ENCODE measurements at places on chromosomes 12 and 14.
A peak's percentile ranks its signal among the peaks of the same experiment; 100 is the strongest.

- DNase-seq, result no peak
These were observed 343.4 kb downstream of the ADAMTS20 start for GRCh38 chr12:43208627-43209026.

DNA sequence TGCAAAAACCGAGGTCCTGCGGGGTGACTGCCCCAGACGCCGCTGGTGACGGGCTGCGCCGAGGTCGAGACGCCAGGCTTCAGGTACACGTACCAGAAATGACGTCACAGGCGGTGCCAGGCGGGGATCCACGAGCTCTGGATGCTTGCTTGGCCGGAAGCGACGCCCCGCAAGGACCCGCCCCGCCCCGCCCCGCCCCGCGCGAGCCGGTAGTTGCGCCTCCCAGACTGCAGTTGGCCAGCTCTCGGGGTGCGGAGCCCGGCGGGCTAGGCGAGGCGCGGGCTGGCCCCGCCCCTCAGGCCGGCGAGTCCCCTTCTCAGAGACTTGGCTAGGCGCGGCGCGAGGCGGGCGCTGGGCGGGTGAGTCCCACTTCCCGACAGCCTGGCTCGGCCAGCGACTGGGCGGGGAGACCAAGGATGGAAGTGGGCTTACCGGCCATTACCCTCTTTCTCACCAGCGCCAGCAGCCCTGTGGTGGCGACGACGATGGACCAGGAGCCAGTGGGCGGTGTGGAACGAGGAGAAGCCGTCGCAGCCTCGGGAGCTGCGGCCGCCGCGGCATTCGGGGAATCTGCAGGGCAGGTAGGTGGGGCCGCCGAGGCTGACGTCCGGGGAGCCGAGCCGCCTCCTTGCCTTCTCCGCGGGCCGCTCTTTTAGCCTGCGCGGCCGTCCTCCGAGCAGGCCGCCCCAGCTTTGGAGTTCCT is at the start of gene FAM177A1:
Gene FAM177A1, plus strand, starts transcription at position 225 of the 703 bp plus-strand sequence. Its CDS starts 192 bp downstream, at position 417.
- peak; percentile 99 for DNase-seq

DNA sequence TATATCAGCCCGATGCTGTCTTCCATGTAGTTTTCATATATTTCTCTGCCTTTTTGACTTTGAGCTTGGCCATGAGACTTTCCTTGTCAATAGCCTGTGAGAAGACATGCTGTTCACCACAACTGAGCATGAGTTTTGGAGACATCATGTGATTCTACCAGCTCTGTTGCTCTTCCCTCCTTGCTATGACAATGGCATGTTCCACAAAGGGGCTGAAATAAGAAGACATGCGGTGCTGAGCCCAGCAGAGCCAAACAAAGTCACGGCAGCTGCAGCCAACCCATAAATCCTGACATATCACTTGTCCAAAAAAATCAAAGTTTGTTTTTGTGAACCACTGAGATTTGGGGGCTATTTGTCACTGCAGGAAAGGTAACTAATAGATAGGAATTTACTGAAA is 343.4 kb upstream of the KITLG start:
- DNase-seq, result no peak

- no peak for DNase-seq
These were observed 8.9 kb upstream of the CLEC6A start for GRCh38 chr12:8446642-8447547.

DNA sequence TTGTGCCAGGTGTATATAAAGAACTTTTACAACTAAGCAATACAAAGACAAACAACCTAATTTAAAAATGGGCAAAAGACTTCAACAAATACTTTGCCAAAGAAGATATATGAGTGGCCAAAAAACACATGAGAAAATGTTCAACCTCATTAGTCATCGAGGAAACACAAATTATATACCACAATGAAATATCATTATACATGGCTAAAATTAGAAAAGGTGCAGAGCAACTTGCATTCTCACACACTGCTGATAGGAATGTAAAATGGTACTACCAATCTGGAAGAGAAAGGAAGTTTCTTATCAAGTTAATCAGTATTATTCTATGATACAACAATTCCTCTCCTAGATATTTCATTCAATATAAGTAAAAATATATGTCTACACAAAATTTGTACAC is 131.6 kb upstream of the FRMD6 start:
- DNase-seq, result no peak

DNA sequence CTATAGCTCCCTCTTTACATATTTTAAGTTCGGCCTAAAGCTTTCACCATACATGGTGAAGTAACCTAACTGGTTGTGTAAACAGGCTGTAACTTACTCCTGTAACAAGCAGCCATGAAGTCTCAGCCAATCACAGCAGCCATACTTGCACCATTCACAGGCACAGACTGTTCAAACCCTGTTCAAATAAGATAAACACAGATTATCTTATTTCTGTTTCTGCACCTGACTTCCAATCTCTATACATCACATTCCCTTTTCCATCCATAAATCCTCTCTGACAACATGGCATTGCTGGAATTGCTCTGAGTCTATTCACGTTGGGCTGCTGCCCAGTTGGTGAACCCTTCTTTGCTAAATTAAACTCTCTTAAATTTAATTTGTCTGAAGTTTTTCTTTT is 34.5 kb upstream of the ARID2 start:
- no peak for DNase-seq

DNA sequence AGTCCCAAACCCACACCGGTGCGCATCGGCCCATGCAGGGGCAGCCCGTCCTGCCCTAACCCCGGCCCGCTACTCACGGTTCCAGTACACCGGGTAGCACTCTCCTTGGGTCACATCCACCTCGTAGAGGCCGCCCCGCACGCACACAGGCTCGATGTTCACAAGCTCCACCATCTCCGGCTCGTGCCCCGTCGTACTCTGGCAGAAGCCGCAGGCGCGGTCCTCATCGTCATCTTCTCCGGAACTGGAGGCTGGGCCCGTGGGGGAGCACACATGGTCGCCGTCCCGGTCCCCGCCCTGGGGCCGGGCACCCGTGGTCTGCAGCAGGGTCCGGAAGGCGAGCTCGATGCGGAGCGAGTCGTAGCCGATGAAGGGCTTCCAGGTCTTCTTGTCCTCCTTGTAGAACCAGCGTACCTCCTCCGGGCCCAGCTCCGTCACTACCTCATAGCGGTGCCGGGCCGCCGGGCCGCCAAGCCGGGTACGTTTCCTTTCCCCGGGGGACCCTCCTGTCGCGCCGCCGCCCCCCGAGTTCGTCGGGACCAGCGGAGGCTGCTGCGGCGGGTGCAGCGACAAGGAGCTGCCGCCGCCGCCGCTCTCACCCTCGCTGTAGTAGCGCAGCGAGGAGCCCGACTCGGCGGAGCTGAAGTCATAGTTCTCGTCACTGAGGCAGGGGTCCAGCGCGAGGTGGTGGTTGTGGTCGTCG is 788 bp downstream of the DDHD1 start:
- peak; percentile 56 for DNase-seq

DNA sequence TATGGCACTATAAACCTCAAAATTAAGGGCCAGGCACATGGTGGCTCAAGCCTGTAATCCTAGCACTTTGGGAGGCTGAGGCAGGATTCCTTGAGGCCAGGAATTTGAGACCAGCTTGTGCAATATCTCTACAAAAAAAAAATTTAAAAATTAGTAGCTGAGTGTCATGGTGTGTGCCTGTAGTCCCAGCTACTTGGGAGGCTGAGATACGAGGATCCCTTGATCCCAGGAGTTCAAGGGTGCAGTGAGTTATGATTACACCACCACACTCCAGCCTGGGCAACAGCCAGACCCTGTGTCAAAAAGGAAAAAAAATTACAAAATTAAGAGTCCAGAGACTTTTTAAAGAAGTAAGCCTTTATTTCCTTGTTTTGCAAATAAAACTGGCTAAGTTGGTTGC is 1.8 kb upstream of the GCN1 start:
- DNase-seq, result no peak

GRCh38 chr12:108777156-108777555 is 45.8 kb upstream of the CORO1C start:
- no peak for DNase-seq

DNA sequence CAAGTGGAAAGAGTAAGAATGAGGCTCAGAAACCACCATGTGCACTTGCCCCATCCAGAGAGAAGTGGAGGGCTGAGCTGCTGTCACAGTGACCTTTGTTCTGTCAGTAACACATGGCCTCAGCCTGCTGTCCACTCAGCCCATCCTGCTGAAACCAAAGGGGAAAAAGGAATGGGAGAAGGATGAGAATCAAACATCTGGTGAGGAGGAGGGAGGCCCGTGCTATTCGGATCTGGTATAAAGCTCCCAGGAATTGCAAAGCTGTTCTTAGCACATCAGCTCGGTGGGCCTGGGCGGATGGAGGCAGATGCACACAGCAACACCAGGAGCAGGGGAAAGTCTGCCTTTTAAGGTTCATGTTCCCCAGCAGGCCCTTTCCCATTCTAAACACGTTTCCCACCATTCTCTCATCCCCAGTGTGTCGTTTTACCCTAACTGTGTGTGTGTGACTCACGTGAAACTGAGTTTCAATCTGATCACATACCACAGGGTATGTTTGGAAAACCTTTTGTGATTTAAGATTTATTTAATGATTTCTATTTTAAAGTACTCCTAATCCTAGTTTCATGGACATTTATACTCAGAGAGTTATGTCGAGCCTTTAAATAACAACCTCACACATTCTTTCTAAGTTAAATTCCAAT is 36.8 kb downstream of the RTRAF start:
- DNase-seq, result no peak

GRCh38 chr12:27208414-27208750 is 35.7 kb upstream of the STK38L start:
- no peak for DNase-seq

- peak; percentile 51 for DNase-seq
These were observed 239.0 kb downstream of the SLC16A7 start for GRCh38 chr12:59834659-59835474.

GRCh38 chr14:49212721-49213120 is 373.5 kb downstream of the RPS29 start:
- peak; percentile 6 for DNase-seq

DNA sequence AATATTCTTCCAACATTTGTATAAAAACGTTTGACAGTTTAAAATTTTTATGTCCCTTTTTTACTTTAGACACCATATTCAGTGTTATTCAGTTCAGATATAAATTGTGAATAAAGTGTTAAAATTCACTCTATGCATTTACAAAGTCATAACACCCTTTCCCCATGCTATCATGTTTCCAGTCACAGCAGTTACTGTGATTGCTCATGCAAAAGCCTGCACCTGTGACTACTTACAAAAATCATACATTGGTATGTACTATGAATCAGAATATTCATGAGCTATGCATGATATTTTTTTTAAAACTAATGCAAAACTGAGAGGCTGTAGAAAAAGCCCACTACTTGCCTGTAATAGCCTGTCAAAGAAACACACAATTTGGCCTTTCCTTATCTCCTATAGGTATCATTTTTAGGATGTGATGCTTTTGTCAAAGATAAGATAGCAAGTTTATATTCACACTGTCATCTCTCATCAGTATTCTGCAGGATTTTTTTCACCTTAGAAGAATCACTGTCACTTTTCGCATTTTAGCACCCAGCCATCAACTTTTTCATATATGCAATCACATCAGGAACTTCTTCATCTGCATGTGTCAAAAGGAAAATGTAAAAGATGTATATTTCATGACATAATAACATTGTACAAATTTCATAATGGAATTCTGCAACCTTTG is 443.2 kb downstream of the C12orf50 start:
- DNase-seq, result no peak

GRCh38 chr14:104858811-104859426 is 6.1 kb upstream of the CEP170B start:
- no peak for DNase-seq

- no peak for DNase-seq
These were observed 120.7 kb upstream of the TMTC2 start for GRCh38 chr12:82565966-82566365.

- DNase-seq, result peak; percentile 34
These were observed 237.1 kb downstream of the MED13L start for GRCh38 chr12:116040402-116040801.

GRCh38 chr14:25140411-25140810 is 90.5 kb upstream of the STXBP6 start:
- DNase-seq, result no peak

- DNase-seq, result no peak
These were observed 421.9 kb downstream of the TMEM132D start for GRCh38 chr12:129481921-129482320.

GRCh38 chr12:6199531-6200255 is 507 bp upstream of the CD9 start:
- no peak for DNase-seq

DNA sequence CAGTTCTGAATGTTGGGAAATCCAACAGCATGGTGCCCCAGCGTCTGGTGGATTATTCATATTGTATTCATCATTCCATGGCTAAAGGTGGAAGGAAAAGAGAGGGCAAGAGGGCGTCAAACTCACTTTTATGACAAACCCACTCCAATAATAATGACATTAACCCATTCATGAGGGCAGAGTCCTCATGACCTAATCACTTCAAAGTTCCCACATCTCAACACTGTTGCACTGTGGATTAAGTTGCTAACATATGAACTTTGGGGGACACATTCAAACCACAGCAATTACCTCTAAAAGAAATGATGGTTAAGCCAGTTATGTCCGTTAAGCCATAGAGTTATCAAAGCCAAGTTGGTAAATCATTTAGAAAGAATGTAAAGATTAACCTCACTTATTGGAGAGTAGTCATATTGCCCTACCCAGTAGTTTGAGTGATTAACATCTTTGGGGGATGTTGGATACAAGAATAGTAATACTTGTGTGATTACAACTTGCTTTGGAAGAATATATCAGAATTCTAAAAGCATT is 212.4 kb upstream of the FLRT2 start:
- no peak for DNase-seq

- DNase-seq, result peak; percentile 87
These were observed 93.0 kb downstream of the GTF2A1 start for GRCh38 chr14:81127785-81128184.

DNA sequence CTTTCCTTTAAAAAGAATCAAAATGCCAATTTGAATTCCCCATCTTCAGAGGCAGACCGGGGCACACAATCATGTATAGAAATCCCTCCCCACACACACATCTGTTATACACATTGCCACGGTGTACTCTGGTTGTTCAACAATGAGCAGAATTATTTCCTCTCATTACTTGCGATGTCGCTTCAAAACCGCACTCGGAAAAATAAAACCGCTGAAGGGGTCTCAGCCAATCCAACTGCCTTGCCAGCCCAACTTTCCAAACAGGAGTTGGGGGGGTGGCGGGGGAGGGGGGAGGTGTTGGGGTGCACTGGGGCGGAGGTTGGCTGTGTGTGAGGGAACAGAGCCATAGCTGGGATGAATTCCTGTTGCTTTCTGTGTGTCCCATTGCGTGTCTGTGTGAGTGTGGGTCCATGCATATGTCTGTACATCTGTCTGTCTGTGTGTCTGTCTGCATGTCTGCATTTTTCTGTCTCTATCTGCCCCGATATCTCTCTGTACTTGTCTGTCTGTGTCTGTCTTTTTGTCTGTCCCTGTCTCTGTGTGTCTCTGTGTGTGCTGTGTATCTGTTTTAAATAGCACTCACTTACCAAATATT is 163.6 kb upstream of the TBX3 start:
- DNase-seq, result no peak

GRCh38 chr12:70660002-70660604 is 22.9 kb upstream of the PTPRB start:
- no peak for DNase-seq
